ENCODE measurements at places on chromosomes 12 and 14.
A peak's percentile ranks its signal among the peaks of the same experiment; 100 is the strongest.

- DNase-seq = no peak
These were observed 18.8 kb downstream of the MVK start for GRCh38 chr12:109592195-109592904.

DNA sequence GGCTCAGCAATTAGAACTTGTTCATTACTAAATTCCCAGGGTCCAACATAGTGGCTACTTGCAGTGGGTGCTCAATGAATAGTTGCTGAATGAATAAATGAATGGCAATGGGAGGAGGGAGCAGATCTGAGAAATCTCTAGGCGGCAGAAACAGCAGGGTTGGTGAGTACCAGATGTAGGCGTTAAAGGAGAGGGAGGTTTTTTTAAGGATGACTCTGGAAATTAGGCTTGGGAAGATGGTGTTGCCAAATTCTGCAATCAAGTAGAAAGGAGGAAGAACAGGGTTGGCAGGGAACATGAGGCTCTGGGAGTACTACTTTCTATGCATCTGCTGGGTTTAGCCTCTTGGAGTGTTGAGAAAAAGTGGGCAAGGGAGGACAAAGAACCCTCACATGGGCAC, 207.1 kb downstream of the APAF1 start:
- DNase-seq = no peak

GRCh38 chr14:74518221-74518620, 24.7 kb downstream of the ISCA2 start:
- DNase-seq = no peak

- DNase-seq = no peak
These were observed 40.1 kb downstream of the TRAF3 start for GRCh38 chr14:102817318-102817717.

- no peak for DNase-seq
These were observed 565 bp downstream of the NT5DC3 start for GRCh38 chr12:103840462-103840875.

DNA sequence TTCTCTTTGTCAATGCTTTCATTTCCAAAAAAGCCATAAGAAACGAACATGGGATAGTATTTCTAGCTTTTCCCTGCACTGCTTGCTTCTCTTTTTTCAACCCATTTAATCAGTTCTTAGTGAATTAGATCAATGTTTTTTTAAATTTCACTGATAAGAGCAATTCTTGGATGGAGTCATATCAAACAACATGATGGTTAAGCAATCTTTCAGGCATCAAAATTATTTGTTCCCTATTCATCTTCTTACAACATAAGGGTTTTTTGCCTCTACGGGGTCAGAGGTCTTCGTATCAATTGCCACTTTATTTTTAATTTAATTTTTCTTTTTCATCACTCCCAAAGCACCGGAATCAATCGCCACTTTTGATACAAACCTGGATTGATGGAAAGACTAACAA, 103.8 kb upstream of the RESF1 start:
- DNase-seq = no peak

DNA sequence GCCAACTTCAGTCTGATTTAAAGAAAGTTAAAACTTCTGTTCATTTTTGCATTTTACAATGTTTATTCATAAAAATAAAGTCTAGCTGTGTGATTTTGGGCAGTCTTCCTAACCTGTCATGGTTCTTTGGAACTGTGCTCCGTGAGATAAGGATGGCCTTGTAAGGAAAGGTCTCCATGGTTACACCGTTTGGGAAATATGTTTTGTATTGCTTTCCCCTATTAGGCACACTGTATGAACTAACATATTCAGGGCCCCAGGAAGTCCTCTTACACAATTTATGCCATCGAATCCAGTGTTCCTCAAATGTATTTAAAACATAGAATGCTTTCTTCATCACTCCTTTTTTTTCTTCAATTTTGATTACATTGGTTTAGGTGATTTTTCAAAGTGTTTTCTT, 54.5 kb downstream of the APAF1 start:
- no peak for DNase-seq

GRCh38 chr14:26265170-26265685, 332.6 kb downstream of the NOVA1 start:
- no peak for DNase-seq

DNA sequence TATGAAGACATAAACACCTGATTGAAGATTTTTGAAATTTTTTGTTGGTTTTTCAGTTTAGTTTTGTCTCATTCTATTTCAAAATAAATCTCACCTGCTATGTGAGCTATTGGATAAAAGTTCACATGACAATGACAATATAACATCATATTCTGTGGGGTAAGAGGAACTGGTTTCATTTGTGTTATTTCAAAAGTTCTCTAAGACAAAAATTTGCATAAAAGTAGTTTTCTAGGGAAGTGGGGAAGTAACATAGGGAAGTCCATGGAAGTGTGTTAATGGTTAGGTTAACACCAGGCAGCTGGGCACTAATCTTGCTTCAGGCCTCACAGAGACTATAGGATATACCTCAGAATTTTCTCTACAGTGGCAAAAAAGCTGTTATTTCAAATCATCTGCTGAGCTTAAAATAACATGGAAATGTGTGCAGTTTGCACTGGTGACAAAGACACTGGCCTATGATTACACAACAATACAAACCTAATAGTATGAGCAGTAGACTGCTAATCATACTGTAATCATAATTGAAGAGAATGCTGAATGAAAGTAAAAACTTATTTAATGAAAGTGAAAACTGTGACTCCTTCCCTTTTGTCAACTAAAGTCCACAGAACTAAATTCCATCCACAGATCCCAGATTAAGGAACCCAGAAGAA, 710.6 kb upstream of the TMEM132C start:
- DNase-seq = no peak

DNA sequence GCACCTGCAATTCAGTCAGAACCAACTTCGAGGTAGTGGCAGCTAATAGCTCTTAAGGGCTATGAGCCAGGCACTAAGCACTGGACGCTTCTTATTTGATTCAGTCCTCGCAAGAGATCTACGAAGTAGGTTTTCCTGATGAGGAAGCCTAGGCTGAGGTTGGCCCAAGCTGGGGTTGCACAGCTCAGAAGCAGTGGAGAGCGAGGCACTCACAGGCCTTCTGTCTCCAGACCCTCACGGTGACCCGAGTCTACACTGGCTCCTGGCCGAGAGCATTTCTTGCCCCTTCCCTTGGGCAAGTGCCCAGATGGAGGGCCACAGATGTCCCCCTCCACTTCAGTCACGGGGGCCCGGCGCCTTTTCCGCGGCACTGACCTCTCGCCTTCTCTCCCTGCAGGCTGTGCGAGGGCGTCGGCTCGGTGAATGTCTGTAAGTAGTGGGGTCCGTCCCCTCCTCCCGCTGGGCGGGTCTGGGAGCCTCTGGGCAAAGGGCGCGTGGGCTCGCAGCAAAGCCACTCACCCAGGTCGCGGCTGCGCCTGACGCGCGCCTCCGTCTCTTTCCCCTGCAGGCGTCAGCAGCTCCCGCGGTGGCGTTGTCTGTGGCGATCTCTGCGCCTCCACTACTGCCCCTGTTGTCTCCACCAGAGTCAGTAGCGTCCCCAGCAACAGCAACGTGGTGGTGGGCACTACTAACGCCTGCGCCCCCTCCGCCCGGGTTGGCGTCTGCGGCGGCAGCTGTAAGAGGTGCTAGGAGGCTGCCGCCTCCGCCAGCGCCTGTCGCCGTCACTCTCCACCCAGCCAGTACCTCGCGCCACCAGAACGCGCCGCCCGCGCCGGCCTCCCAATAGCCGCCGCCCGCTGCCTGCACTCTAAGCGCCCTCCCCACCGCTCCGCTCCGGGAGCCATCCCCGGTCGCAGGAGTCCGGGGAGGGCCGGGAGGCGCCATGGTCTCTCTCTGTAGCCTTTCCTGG, 13.1 kb downstream of the KRT83 start:
- DNase-seq = peak; percentile 32

DNA sequence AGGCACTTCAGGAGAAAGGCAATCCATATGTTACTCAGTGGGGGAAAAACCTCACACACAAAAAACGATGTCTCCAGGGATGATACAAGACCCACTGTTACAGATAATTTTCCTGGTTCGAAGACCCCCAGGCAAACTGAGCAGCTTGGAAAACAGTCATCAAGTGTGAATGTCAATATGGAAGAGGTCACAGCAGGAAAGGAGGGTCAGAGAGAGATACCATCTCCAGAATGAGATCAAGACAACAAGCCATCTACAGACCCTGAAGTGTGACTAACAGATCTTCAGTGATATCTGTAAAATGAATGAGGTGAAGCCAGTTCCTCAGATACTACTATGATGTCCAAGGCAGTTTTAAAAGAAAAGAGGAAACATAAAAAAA, 28.6 kb downstream of the GNS start:
- DNase-seq = no peak

DNA sequence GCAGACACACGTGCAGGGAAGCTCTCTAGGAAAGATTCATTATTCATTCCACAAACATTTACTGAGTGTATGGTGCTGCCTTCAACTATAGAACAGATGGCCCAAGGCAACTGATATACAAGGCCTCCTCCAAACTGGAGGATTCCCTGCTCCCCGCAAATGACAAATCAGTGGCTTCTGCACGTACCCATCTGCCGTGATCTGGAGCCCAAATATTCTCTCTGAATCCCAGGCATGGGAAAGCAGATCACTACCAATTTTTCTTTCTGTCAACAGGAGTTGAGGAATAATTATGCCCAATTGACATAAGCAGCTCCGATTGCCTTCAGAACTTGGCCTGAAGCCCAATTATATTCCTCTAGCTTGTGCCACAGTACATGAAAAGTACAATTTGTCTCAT, 174.2 kb upstream of the CCDC196 start:
- no peak for DNase-seq

GRCh38 chr14:72906879-72907278, 13.0 kb upstream of the DPF3 start:
- no peak for DNase-seq

DNA sequence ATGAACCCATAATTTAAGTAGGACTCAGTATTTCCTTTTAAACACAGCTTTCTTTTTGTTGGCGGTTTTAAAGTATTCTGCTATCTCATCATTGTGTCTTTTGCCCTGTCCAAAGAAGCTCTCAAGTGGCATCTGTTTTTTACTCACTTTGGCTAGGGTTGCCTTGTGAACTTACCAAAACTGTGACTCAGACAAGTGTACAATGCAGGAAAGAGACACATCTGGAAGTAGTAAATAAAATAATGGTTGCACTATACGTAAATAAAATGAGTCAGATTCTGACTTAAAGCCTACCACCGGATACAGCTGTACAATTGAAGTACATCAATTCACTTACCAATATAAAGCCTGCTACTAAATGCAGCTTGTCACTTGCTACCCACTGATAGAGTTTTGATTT, 619.2 kb upstream of the LRFN5 start:
- DNase-seq = no peak
